ENCODE measurements at places on chromosomes 12 and 14.

GRCh38 chr12:46259713-46260112 lies 9.1 kb downstream of the SLC38A1 start:
- DNase-seq: no peak

DNA sequence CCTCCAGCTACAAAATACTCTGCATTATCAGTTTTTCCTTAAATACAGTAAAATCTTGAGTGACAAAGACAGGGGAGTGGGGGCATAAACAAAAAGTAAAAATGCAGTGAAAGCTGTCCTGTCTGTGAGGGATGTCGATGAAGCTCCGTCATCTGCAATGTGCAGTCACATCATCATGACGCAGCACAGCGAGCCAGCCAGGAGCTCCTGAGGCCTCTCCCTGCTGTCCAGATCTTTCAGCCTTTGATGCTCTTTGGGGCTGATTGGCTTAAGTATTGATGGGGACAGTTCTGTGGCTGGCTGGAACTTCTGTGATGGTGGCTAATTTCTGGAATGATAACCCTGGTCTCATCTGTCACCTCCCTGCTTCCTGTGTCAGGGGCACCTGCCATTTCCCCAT lies 54.6 kb upstream of the TRAF3 start:
- no peak for DNase-seq

- DNase-seq: no peak
These were observed 20.9 kb downstream of the AKAP6 start for GRCh38 chr14:32350020-32350419.

DNA sequence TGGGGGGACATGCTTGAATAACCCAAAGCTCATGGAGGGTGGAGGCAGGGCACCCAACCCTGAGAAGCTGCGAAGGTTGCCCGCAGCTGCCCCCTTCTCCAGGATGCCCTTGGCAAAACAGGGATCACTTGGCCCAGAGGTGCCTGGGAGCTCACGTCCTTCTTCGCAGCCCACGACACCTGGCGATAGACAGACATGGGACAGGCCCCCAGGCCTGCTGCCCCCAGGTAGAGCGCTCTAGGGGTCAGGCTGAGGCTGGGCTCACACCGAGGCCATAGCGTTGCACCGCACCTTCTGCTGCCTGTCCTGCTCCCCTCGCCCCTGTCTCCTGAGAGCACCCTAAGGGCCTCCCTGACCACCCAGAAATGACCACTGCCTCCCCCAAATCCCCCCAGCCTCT lies 20.2 kb upstream of the PLA2G1B start:
- no peak for DNase-seq

DNA sequence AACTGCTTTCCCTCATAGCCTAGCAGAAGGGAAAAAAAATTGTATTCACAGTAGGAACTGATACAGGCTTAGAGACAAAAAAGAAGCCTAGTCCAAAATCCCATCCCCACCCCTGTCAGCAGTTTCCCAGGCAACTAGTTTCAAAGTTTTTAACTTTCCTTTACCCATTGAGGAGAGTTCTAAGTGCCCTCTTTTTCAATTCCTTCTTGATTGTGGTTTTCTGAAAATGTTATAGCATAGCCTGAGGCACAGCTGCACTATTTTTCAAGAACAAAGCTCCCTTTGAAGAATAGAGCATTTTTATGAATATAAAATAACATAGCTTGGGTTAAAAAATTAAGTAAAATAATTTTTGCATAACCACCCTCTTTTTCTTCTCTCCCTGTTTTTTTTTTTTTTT lies 81.6 kb downstream of the IPO8 start:
- DNase-seq: no peak
